Type B pancreatic cell (in vitro differentiated cells): ENCODE measurements at places on chromosomes 16 and 17. TPM values are rescaled to one million over a fixed set of nuclear protein-coding genes. Genes with fewer than 3 reads are reported as not detected.

Gene CMTM2
- total RNA-seq = 0.41 TPM in 1 of 2 replicates, not detected in the other

Gene TSPOAP1
- 9.7 and 18.4 TPM in 2 replicates for total RNA-seq

Gene HCRT
- total RNA-seq = not detected in 2 replicates

Gene EME2
- total RNA-seq = 26.9 and 35.9 TPM in 2 replicates

Gene MT1X
- 39.3 and 53.1 TPM in 2 replicates for total RNA-seq

Gene SPN
- 0.14 and 0.31 TPM in 2 replicates for total RNA-seq

- no peak for DNase-seq
These were observed 2.2 kb downstream of the LASP1 start for GRCh38 chr17:38872027-38872511.

GRCh38 chr16:30533748-30534367, 800 bp downstream of the ZNF747 start:
- no peak for DNase-seq

DNA sequence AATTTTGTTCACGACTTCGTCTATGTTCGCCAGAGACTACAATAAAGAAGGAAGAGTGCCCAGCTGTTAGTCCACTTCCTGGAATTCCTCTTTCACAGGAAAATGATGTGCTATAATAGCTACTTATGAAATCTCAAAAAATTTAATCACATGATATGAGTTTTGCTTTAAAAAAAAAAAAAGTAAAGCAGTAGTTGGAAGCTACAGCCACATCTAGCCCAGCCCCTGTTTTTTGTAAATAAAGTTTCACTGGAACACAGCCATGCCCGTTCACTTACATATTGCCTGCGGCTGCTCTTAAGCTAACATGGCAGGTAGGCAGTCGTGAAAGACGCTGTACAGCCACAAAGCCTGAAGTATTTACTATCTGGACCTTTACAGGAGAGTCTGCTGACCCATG, 15.3 kb downstream of the VPS53 start:
- DNase-seq = no peak

DNA sequence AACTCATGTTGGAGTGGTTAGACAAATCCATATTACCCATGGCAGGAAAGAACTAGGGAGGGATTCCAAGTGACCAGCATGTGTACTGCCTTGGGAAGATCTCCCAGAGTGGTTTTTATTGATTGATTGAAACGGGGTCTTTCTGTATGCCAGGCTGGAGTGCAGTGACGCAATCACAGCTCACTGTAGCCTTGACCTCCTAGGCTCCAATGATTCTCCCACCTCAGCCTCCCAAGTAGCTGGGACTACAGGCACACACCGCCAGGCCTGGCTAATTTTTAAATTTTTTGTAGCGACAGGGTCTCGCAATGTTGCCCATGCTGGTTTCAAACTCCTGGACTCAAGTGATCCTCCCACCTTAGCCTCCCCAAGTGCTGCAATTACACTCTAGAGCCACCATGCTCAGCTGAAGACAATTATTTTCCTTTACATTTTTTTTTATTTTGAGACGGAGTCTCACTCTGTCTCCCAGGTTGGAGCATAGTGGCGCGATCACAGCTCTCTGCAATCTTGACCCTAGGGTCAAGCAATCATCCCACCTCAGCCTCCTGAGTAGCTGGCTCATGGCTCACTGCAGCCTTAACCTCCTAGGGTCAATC, 2.5 kb upstream of the TMUB2 start:
- no peak for DNase-seq

GRCh38 chr16:1098266-1098991, 2.4 kb upstream of the C1QTNF8 start:
- DNase-seq = no peak

- DNase-seq = no peak
These were observed 61.7 kb upstream of the LGALS9 start for GRCh38 chr17:27569257-27569722.

DNA sequence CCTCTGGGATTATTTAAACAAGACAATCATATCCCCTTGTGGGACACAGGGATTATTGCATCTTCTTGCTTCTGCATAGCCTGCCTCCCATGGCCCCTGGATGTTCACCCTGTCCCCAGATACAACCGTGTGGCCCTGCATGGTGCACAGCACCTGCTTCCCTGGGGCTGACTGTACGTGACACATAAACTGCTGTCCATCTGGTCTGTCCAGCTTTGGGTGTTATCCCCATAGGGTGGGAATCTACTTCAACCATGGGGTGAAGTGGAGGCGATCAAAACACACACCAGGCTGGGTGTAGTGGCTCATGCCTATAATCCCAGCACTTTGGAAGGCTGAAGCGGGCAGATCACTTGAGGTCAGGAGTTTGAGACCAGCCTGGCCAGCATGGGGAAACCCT, 138.8 kb downstream of the XYLT1 start:
- DNase-seq = no peak

GRCh38 chr16:74770831-74771526, 3.6 kb downstream of the FA2H start:
- DNase-seq = no peak

GRCh38 chr16:17984810-17985209, 351.7 kb downstream of the NPIPA8 start:
- no peak for DNase-seq
